ENCODE measurements at places on chromosomes 1 and 21.

DNA sequence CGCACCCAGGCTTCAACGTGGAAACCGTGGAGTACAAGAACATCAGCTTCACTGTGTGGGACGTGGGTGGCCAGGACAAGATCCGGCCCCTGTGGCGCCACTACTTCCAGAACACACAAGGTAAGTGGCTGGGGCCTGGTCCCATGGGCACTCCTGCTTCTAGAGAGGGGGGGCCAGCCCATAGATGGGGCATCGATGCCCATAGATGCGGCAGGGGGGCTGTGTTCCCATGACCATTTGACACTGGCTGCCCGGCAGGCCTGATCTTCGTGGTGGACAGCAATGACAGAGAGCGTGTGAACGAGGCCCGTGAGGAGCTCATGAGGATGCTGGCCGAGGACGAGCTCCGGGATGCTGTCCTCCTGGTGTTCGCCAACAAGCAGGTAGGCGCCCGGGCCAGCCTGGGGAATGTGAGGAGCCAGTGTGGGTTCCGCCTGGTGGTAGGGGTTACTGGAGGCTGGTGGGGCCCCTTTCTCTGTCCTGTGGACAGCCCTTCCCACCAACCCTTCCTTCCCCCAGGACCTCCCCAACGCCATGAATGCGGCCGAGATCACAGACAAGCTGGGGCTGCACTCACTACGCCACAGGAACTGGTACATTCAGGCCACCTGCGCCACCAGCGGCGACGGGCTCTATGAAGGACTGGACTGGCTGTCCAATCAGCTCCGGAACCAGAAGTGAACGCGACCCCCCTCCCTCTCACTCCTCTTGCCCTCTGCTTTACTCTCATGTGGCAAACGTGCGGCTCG is 5.6 kb downstream of the C1orf35 start:
- no peak for DNase-seq

GRCh38 chr21:19540287-19540686 is 1136.7 kb upstream of the TMPRSS15 start:
- DNase-seq = no peak

DNA sequence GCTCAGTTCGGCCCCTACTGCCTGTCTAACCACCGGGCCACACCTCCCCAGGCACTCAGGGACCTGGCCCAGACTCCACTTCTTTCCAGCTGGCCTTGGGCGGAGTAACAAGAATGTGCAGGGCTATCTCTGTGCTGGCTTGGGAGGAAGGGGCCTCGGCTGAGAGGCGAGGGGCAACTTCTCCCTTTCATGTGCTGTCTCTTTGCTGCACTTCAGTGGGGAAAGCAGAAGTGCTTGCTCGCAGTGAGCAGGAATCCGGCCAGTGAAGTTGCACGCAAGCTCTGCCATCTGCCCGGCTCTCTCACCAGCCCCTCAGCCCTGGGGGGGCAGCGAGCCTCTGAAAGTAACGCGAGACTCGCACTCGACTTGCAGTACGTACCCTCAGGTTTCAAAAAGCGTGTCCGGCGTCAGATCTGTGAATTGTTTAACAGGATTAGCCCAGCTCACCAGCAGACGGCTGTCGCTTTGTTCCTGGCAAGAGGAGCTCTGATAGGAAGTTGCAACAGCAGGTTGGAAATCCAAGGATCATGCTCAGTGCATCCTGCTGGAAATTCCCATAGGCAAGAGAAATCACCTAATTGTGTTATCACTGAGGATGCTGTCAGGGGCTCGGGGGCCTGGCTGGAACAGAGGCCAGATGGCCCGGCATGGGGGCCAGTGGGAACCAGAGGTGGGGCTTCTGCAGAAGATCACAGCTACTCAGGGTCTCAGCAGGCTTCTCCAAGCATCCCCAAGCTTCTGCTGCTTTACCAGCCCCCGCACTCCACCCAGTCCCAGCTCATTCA is 221.1 kb downstream of the NPHP4 start:
- DNase-seq = no peak

DNA sequence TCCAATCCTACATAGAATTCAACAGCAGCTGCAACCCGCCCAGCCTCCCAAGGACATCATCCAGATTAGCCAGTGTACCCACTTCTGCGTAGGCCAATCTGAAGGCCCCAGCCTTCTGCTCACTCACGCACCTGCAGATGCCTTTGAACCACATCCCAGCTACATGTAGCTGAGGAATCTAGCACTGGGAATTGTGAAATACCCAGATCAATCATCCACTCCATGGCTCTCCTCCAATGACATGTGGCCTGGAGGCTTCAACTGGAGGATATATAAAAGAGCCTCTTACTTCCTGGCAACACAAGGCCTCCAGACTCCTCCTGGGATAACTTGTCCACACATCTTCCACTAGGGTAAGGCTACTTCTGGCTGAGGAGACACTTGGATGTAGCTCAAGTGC is at the start of gene LCE6A:
LCE6A (plus strand) TSS at position 301 of the 400 bp plus-strand sequence. CDS start 665 bp downstream, outside the sequence.
- no peak for DNase-seq

GRCh38 chr21:26495283-26495849 is 77.7 kb downstream of the CYYR1 start:
- no peak for DNase-seq

- no peak for DNase-seq
These were observed 87.6 kb downstream of the PSMG1 start for GRCh38 chr21:39095681-39096080.

DNA sequence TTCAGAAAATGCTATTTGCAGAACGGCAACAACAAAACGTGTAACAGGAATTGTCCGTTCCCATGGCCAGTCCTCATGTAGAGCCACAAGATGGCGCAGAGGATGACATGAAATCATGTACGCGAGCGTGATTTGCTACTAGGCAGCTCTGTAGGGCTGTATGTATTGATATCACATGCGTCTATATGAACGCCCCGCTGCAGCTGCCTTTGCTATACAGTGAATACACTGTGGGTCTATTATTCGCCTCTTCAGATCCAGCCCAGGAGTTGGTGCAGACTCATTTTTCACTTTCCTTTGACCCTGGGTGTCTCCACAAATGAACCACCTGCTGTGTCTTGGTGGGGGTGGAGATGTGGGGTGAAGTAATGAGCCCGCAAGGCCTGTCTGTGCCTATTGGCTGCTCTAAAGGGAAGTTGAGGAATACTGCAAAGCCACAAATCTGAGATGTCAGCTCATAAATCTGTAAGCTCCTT is 361.5 kb downstream of the KIF26B start:
- peak; percentile 38 for DNase-seq

DNA sequence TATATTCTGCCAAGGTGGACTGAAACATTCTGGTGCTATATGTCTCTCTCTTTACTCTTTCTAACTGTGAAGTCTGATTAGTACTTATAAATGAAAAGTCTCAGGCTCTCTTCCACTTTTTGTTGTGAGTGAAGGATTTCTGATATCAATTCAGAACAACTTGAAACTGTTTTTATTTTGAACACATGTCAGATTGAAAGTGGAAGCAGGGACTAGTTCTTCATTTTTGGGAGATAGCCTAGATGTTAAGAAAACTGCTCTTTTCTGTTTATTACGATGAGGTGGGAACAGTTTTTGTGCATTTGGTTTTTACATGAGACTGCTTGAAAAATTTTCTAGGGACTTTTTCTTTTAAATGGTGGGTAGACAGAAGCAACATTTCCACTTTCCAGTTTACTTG is 14.5 kb upstream of the GBP3 start:
- DNase-seq = no peak

DNA sequence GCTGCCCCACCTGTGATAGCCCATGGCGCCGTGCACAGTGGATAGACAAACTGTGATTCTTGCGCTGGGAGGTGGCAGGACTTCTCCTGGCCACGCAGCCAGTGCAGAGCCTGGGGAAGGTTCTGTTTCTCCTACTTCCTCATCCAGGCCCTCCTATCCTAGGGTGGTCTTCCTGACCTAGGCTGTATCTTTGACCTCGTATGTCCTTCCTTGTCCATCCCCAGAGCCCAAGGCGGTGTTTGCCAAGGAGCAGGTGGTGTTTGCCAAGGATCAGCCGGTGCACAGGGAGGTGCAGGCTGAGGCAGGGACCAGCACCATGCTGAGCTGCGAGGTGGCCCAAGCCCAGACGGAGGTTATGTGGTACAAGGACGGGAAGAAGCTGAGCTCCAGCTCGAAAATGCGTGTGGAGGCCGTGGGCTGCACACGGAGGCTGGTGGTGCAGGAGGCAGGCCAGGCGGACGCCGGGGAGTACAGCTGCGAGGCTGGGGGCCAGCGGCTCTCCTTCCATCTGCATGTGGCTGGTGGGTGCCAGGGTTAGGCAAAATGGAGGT is 63.9 kb downstream of the OBSCN start:
- no peak for DNase-seq

- DNase-seq = no peak
These were observed 150.0 kb downstream of the TPR start for GRCh38 chr1:186225096-186225495.

DNA sequence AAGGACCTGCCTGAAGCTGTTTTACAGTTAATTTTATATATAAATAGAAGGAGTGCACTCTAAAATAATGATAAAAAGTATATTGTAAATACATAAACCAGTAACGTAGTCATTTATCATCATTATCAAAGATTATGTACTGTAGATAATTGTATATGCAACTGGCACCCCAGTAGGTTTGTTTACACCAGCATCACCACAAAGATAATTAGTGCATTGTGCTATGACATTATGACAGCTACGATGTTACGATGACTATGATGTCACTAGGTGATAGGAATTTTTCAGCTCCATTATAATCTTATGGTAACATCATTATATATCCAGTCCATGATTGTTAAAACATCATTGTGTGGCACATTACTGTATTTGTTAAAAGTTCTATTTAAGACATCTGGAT is 185.2 kb downstream of the LBR start:
- DNase-seq = no peak

DNA sequence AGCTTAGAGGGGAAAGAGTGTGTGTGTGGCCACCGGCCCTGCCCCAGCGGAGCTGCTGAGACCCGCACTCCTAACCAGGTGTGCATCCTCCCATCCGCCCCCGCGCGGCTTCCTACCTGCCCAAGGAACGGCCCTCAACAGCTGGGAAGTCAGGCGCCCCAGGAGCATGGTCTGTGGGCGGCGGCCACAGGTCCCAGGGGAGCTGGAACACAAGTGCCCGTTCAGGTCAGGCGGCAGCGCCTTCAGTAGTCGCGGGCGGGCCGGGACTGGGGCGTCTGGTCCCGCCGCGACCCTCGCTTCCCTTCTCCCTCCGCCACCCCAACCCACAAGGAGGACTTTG is 448 bp downstream of the AURKAIP1 start:
- DNase-seq = no peak

GRCh38 chr1:22728751-22729399 is 18.2 kb downstream of the EPHB2 start:
- DNase-seq = no peak

DNA sequence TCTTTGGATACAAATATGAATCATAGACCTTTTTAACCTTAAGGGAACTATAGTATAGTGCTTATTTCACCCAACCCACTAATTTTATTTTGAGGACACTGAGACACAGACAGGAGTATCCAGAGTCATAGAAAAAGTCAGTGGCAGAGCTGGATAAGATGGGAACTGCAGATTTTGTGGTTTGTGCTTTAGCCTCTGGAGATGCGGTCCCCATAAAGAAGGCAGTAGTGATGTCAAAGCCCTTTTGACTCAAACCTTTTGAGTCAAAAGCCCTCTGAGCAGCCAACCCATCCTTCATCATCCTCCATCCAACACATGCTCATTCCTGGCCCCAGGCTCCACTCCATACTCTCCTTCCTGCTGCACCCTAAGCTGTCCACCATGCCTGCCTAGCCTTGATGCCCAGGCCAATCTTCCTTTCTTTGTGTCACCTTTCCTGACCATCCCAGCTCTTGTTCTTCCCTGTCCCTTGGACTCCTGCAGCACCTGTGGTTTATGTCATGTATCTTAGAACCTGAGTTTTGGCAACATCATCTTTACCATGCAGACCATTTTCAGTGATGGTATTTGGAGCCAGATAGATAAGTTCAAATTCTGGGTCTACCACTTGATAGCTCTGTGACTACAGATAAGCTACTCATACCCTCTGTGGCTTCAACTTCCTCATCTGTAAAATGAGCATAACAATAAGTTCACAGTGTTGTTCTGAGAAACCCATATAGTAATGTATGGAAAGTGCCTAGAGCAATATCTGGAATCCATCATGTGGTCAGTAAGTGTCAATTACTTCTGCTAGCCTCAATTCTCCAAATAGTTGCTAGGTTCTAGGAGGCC is 20.1 kb downstream of the SLAMF1 start:
- no peak for DNase-seq

GRCh38 chr21:37675202-37675801 is 241.0 kb downstream of the KCNJ6 start:
- DNase-seq = no peak

Data from AG04450 (cell line).